ENCODE measurements at places on chromosomes 3 and 15. TPM values are rescaled to one million over a fixed set of nuclear protein-coding genes. Genes with fewer than 3 reads are reported as not detected.
A peak's percentile ranks its signal among the peaks of the same experiment; 100 is the strongest.

DNA sequence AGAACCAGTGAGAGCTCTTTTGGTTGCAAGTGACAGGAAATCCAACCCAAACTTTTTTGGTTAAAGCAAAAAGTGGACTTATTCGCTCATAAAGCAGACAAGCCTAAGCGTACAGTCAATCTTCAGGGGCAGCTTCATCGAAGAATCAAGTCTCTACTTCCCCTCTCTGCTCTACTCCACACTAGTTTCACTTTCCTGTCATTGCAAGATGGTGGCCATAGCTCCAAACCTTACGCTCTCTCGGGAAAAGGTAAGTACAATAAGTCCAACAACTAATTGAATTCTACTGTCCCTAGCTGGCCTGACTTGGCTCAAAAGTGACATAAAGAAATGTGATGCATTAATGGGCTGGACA is 24.9 kb upstream of the ZNF710 start:
- no peak for DNase-seq

GRCh38 chr3:25962255-25962654 is 172.4 kb downstream of the OXSM start:
- DNase-seq = no peak

Gene ARHGAP31
- 9.2 TPM for total RNA-seq

Gene FAM227B
- 2.7 TPM for total RNA-seq

Gene CCR9
- not detected for total RNA-seq

- DNase-seq = peak; percentile 54
Measured at GRCh38 chr3:170038434-170039110, 777 bp downstream of the GPR160 start.

DNA sequence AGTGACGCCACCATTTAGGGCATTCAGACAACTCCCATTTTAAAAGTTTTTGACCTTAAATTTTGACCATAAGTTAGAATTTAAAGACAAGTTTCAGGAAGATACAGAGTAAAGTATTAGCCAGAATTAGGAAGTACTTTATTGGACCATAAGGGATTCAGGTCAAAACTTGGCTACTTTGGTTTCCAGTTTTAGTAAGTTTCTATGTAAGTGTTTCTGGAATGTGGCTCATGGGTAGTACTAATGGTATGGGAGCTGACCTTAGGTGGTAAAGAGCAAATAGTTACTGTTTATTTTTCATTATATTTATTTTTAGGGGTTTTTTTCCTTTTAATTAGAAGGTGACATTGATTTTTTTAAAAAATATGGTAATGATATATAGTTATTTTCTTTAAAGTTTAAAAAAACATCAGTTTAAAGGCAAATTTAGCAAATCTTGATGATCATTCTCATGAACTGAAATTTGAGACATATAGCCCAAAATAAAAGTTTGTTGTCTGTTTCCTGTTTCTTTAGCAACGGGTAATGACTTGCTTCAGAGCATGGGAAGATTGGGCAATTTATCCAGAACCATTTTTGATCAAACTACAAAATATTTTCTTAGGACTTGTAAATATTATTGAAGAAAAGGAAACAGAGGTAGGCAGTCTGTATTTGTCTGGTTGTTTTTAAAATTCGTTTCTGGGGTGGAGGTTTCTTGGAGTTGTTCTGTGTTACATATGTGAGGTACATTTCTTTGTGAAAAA is 34.3 kb downstream of the U2SURP start:
- no peak for DNase-seq

Gene THRB
- not detected for total RNA-seq

DNA sequence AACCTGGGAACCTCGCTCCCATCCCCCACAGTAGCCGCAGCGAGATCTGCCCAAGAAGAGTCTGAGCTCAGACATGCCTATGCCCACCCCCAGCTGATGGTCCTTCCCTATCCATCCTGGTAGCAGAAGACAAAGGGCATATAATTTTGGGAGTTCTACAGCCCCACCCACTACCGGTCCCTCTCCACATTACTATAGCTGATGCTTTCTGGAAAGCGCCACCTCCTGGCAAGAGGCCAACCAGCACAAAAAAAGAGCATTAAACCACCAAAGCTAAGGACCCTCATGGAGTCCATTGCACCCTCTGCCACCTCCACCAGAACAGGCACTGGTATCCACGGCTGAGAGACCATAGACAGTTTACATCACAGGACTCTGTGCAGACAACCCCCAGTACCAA is 168.4 kb downstream of the MEGF11 start:
- DNase-seq = peak; percentile 32

- no peak for DNase-seq
Measured at GRCh38 chr3:70952033-70952747, 631.3 kb downstream of the FOXP1 start.

DNA sequence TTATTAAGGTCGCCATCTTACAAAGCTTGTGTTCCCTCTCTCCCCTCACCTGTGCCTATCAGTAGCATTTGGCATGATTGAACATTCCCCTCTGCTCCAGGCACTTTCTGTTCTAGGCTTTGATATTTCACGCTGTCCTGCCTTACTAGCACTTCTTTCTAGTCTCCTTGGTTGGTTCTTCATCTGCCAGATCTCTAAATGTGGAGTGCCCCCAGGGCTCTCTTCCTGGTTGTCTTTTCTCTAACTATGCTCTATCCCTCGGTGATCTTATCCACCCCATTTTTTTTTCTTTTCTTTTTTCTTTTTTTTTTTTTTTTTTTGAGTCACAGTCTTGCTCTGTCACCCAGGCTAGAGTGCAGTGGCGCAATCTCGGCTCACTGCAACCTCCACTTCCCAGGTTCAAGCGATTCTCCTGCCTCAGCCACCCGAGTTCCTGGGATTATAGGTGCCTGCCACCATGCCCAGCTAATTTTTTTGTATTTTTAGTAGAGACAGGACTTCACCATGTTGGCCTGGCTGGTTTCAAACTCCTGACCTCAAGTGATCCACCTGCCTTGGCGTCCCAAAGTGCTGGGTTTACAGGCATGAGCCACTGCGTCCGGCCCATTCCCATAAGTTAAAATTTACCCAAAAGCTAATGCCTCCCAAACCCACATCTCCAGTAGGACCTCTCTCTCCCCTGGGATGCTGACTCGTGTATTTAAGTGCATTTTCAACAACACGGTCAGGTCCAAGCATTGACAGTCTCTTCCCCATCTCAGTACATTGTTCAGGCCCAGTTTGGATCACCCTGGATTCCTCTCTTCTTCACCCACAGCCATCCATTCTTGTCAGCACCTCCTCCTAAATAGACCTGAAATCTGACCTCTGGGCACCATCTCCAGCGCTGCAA is 5.2 kb downstream of the NUSAP1 start:
- no peak for DNase-seq

Gene LTF
- total RNA-seq = not detected

Gene TRPM7
- total RNA-seq = 40.7 TPM

DNA sequence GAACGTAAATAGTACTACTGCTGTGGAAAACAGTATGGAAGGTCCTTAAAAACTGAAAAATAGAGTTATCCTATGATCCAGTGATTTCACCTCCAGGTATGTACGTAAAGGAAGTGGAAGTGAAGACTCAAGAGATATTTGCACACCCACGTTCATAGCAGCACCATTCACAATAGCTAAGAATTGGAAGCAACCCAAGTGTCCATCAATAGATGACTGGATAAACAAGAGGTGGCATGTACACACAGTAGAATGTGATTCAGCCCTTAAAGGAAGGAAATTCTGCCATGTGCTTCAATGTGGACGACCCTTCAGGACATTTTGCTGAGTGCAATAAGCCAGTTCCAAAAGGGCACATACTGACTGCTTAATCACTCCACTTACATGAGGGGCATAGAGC is 188.3 kb downstream of the APBA2 start:
- DNase-seq = no peak

Gene KCNH8
- total RNA-seq = 0.05 TPM

DNA sequence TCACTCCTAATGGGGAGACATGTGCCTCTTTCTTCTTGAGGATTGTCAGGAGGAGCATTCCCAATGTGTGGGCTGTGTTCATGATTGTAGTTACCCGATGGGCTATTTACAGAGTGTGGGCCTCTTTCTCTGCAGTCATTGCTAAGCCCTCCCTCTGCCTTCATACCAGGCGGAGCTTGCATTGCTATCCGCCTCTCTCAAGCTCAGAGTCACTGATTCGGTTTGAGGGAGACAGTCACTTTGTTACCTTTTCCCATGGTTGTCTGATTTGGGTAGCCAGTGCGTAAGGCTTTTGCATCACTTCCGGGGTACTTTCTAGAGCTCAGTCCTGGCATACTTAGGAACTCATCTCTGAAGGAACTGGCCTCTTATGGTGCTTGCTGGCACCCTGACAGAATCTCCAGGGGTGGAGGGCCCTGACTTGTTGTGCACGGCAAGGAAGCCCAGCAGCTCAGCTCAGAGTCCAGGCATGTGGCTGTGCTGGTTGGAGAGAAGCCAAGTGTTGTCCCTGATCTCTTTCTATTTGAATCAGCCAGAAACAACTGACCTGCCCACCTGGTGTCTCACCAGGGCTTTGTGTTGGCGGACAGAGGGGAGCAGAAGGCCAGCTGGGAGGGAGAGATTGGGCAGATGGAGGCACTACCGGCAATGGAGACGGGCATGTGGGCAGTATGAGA is 79.8 kb downstream of the EPHB1 start:
- DNase-seq = no peak
